ENCODE measurements at places on chromosomes 2 and 18.

DNA sequence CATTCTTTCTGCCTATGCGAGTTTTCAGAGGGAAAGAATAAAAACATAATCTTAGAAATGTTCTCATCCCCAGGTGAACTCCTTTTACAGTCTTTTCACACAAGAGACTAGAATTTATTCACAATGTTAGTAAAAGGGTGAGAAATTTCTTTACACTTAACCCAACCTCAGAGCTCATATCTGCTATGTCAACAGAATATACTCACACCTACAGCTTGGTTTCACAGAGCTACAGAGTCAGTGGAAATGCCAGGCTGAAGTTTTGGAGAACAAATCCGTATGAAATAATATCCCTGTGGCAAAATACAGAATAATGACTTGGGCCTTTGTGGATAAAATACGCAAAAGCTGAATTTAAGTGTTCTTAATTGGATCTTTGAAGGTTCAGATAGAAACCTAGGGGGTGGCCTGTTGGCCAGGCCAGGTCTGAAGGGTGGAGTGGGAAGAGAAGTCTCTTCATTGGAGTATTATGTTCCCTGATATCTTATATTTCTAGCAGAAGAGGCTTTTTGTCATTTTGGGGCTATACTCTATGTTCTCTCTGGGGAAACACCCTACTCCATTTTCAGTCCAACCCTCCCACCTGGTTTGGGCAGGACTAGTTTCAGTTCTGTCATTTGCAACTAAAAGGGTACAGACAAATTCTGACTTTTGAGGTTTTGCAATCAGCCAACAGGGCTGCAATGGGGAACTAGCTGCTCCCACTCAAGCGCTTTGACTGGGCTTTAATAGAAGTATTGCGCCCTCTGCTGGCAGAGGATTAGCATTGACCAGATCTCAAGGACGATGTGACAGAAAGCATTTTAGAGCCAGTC lies 25.7 kb downstream of the FBXO48 start:
- peak; percentile 76 for DNase-seq
- H3K36me3 ChIP-seq = no peaks in the 10 kb centered on the region
- peaks cover 10% of the 10 kb centered on the region for H3K27me3 ChIP-seq
- peaks cover 31% of the 10 kb centered on the region for H3K4me1 ChIP-seq
- peak overlapping the region; percentile 55 for H3K4me3 ChIP-seq

- H3K27ac ChIP-seq = no peak overlapping the region
- no peak overlapping the region for H3K4me3 ChIP-seq
- H3K4me1 ChIP-seq = peaks cover 52% of the 10 kb centered on the region
- H3K36me3 ChIP-seq = peaks cover 7% of the 10 kb centered on the region
- H3K27me3 ChIP-seq = no peaks in the 10 kb centered on the region
Observed at GRCh38 chr2:97967216-97967592, 28.5 kb downstream of the TMEM131 start.

DNA sequence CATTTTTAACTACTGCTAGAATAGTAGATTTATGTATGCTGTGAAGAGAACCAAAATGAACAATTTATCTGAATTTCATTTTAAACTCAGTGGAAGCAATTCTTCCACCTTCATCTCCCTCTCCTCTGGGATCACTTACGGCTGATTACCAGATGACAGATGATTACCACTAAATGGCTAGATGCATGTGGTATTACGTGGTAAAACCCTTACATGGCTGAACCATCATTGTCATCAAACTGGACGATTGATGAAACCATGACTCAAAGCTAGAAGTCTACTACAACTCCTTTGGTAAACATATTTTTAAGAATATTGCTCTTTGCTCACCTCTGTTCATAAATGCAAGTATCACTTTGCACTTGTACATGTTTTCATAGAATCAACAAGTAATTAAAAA lies 48.5 kb upstream of the DOCK10 start:
- DNase-seq = no peak
- H3K27me3 ChIP-seq = peaks cover 11% of the 10 kb centered on the region
- H3K36me3 ChIP-seq = peaks cover 3% of the 10 kb centered on the region
- no peak overlapping the region for H3K4me3 ChIP-seq

DNA sequence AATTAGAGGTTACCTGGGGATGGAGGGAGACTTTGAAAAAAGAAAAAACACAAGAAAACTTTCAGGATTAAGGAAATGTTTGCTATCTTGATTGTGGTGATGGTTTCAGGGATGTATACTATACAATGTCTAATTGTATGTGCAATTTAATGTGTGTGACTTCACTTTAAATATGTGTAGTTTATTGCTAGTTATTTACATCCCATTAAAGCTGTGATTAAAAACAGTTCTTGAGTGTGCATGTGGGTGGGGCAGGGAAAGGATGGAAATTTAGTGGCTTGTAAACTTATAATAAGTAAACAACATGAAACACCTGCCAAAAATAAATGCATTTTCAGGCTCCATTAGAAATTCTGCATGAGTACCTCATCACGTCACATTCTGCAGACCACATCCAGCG lies 167.0 kb downstream of the MYO5B start:
- H3K4me3 ChIP-seq = no peak overlapping the region
- H3K36me3 ChIP-seq = no peaks in the 10 kb centered on the region
- H3K27ac ChIP-seq = no peak overlapping the region
- no peak for DNase-seq

GRCh38 chr18:21053127-21053526 lies 58.5 kb downstream of the ROCK1 start:
- DNase-seq = no peak
- no peaks in the 10 kb centered on the region for H3K27me3 ChIP-seq
- no peak overlapping the region for H3K4me3 ChIP-seq
- H3K4me1 ChIP-seq = peaks cover 13% of the 10 kb centered on the region
- H3K36me3 ChIP-seq = peaks cover 1% of the 10 kb centered on the region
- H3K27ac ChIP-seq = no peak overlapping the region

GRCh38 chr2:112726487-112727190 lies 5.8 kb downstream of the NT5DC4 start:
- H3K4me1 ChIP-seq = peaks cover 16% of the 10 kb centered on the region
- no peak overlapping the region for H3K27ac ChIP-seq
- no peaks in the 10 kb centered on the region for H3K27me3 ChIP-seq
- no peaks in the 10 kb centered on the region for H3K36me3 ChIP-seq
- no peak overlapping the region for H3K4me3 ChIP-seq
